ENCODE measurements at places on chromosomes 6 and 20.

GRCh38 chr20:51715856-51716185 lies 52.4 kb downstream of the ATP9A start:
- no peak for DNase-seq

DNA sequence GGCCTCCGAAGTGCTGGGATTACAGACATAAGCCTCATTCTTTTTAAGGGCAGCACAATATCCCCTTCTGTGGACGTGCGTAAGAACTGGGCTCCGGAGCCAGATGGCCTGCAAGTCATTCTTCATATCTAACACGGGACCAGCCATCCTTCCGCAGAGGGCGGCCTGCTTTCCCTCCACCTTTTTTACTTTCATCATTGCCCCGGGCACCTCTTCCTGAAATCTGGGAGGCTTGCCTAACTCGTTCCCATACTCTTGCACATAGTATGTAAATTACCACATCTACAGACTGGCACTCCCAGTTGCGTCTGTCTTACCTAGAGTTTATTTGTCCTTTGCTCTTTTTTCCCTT lies 29.9 kb upstream of the SLC23A2 start:
- DNase-seq: no peak

DNA sequence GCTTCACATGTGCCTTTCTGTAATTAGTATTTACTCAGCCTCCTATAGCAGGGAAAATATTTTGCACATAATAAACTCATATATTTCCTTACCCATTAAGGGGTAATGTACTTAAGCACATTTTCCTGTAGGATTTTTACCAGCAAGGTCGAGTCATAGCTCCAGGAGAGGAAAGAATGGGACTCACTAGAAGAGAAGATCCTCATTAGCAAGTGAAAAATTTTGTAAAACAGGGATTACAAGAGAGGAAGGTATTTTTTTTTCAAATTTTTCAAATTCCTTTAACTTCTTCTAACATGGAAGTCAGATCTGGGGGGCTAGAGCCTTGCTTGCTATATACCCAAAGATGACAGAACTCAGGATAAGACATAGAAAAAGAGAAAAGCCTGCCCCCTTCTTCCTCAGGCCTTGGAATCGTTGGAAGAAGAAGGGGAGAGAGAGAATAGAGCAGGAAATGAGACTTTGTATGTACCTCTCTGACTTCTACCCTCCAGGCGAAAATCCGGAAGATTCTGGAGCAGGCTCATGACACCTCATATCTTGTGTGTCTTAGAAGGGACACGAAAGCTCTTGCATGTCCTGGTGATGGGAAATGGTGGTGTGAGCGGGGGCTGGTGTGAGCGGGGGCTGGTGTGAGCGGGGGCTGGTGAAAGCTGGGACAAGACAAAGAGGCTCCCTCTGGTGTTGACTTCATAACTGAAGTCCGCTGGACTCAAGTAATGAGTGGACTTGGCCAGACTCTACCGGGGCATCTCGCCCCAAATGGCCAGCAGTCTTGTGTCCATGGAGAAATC lies 256.9 kb upstream of the PLCB4 start:
- no peak for DNase-seq

DNA sequence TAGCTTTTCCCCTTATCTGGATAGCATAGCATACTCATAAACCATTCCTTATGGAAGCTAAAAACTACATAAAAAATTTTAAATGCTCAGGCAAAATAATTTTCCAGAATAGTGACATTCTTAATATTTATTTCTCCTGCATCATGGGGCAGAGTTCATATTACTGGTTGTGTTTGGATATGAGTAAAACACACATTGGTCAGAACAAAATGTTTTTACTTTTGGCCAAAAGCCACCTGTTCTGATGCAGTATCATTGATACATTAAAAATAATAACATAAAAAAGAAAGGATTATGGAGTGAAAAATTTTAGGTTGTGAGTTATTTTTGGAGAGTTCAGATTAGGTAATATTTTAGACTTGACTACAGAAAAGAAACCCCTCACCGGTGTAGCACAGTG lies 33.6 kb downstream of the TRAM2 start:
- DNase-seq: no peak

- DNase-seq: no peak
These were observed 254.0 kb downstream of the DLL1 start for GRCh38 chr6:170036916-170037315.

- DNase-seq: no peak
These were observed 151.1 kb upstream of the JAG1 start for GRCh38 chr20:10824750-10825500.
